ENCODE measurements at places on chromosomes 1 and 21.

- DNase-seq: no peak
Measured at GRCh38 chr1:107874221-107874620, 90.8 kb downstream of the VAV3 start.

GRCh38 chr1:240189386-240189989 is 97.8 kb downstream of the FMN2 start:
- DNase-seq: no peak

GRCh38 chr1:8864713-8865344 is 13.7 kb downstream of the ENO1 start:
- DNase-seq: no peak

DNA sequence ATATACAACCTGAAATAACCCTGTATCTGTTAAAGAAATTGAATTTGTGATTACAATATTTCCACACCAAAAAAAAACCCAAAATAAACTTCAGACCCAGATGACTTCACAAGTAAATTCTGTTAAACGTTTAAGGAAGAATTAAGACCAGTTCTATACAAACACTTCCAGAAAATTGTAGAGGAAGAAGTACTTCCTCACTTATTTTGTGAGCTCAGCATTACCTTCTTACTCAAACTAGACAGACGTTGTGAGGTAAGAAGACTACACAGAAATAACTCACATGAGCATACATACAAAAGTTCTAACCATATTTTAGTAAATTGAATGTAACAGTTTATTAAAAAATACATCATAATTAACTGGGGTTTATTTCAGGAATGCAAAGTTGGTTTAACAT is 18.8 kb downstream of the RALGPS2 start:
- DNase-seq: no peak

- DNase-seq: no peak
Measured at GRCh38 chr1:6234502-6235295, 1.1 kb downstream of the ICMT start.

DNA sequence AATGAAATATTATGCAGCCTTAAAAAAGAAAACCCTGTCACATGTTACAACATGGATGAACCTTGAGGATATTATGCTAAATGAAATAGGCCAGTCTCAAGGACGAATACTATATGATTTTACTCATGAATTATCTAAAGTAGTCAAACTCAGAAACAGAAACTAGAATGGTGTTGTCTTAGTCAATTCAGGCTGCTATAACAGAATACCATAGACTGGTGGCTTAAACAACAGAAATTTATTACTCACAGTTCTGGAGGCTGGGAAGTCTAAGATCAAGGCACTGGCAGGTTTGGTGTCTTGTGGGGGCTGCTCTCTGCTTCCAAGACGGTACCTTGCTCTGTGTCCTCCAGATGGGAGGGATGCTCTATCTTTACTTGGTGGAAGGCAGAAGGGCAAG is 113.8 kb upstream of the DNAH14 start:
- DNase-seq: no peak

DNA sequence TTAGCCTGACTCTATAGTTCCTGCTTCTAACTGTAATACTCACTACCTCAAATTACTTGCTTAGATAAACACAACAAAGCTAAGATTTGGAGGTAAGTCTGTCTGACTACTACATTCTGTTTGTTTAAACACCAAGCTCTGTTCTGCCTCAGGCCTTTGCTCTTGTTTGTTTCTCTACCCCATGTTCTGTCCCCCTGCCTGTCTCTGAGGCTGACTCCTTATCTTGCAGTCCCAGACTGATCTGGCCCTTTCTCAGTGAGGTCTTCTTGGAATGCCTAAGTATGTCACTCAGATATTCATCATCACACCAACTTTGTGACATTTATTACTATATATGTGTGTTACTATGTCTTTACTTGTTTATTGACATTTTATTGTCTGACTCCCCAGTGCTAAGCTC is 425.5 kb downstream of the LMO4 start:
- no peak for DNase-seq

- no peak for DNase-seq
Measured at GRCh38 chr1:1547476-1547875, 7.1 kb upstream of the TMEM240 start.

GRCh38 chr1:150577557-150578271 is 1.7 kb downstream of the MCL1 start:
- DNase-seq: no peak

GRCh38 chr21:42705746-42706374 is 52.4 kb downstream of the PDE9A start:
- no peak for DNase-seq

- DNase-seq: no peak
Measured at GRCh38 chr1:118104951-118105350, 80.1 kb downstream of the SPAG17 start.

- no peak for DNase-seq
Measured at GRCh38 chr1:20138346-20138745, 777 bp upstream of the PLA2G2F start.

- DNase-seq: no peak
Measured at GRCh38 chr1:189623336-189623735, 854.3 kb downstream of the BRINP3 start.

DNA sequence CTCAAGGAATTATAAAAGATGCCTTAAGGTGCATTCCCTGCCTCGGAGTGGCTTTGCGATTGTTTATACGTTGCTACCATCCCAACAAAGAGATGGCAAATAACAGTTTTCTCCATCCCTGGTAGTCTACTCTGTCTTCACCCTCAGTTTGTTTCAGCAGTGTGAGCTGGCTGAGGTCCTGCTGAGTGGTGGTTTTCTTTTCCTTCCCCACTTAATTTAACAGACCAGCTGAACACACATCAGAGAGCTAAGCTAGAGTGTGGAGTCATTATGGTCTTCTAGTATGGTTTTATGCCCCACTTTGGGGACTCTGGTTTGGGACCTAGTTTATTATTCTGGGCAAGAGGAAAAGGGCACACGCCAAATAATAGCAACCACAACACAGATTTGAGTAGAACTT is 2.2 kb downstream of the PIGV start:
- no peak for DNase-seq

GRCh38 chr1:27341525-27342252 is at the start of gene SYTL1:
TSS of gene SYTL1 (plus strand) at chr1:27342022. CDS start at chr1:27345335, 3,313 bp downstream.
- DNase-seq: no peak

DNA sequence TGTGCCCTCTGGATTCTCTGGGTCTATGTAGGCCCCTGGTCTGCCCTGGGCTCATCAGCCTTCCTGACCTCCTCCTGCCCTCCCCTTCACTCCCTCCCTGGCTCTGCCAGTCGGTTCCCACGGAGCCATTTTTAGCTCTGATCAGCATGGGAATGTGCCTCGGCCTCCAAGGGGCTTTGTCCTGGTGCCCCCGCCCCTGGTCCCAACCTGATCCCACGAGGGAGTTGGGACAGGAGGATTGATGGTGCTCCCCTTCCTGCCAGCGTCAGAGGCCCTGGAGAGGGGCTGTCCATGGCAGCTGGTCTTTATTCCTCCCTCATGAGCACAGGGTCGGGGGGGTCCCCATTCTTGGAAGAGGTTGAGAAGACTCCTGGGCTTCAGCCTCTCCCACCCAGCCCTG is 24.9 kb downstream of the ETNK2 start:
- no peak for DNase-seq

DNA sequence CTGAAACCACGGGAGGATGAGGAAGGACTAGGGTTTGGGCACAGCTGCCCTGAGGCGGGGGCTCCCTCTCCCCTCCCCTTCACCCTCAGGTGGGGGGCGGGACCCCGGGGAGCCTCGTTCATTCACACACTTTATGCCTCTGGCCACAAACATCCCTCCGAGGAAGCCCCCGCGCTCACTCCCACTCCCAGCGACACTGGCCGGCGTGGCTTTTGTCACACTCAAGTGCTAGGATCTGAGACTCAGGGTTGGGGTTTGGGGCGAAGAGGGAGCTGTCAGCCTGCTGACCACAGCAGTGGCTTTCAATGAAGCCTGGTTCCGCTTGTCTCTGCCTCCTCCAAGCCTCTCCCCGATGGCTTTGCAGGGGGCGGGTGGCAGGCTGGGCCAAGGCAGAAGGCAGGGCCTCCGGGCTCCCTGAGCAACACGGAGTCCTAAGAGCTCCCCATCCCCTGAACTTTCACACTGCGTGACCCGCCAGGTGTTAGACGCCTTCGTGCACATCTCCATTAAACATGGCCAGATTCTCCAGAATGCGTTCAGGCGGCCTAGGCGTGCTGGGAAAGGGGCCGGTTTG is 178.1 kb downstream of the NPHP4 start:
- DNase-seq: no peak

- DNase-seq: no peak
Measured at GRCh38 chr1:14236097-14236496, 362.4 kb upstream of the KAZN start.

- DNase-seq: no peak
Measured at GRCh38 chr1:2474104-2474844, 1.8 kb upstream of the PLCH2 start.

GRCh38 chr1:93549811-93550210 is 101.9 kb downstream of the FNBP1L start:
- no peak for DNase-seq

- no peak for DNase-seq
Measured at GRCh38 chr1:59004755-59005154, 220.9 kb upstream of the JUN start.

- DNase-seq: no peak
Measured at GRCh38 chr21:43824333-43825241, 35.2 kb downstream of the RRP1 start.

GRCh38 chr1:199861020-199861795 is 166.3 kb upstream of the NR5A2 start:
- no peak for DNase-seq

DNA sequence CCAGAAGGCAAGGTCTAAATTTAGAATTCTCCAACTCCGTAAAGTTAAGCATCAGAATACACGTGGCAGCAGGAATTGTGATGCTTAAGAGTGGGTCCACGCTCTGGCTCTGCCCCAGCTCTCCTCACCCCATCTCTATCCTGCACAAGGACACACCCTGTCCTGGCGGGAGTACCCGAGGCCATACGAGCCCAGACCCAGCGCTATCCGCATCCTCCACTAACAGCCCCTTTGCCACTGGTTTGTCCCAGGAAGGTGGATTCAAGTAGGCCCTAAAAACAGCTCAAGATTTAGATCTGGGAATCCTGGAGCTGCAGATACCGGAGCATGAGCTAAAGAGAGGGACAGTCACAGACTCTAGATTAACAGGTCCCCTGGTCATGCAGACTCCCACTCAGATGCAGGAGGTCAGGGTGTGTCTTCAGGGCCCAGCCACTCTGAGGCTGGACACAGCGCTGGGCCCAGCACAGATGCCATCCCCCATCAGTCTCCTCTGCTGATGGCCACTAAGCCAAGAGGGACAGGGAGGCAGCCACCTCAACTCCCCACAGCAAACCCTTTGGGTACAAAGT is 393.3 kb downstream of the NPHP4 start:
- DNase-seq: no peak

GRCh38 chr21:44753357-44753756 is 42.0 kb upstream of the TSPEAR start:
- DNase-seq: no peak

GRCh38 chr1:36084497-36085115 is 712 bp downstream of the TEKT2 start:
- DNase-seq: no peak

DNA sequence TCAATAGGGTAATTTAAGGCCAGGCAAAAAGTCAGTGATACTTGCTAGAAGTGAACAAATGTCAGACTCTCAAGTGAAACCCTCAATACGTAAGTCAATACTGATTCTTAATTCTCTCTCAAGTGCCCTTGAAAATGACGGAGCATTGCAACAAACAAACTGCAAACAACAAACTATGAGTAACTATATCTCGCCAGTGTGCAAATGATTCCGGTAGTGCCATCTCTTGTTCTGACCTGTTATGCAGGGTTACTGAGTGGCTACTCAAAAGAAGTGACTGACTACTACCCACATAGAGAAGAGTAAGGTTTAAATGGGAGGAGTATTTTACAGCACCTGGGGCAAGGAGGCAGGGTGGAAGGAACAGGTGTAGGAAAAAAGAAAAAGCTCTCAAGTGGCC is 1.6 kb downstream of the SLC19A2 start:
- no peak for DNase-seq

DNA sequence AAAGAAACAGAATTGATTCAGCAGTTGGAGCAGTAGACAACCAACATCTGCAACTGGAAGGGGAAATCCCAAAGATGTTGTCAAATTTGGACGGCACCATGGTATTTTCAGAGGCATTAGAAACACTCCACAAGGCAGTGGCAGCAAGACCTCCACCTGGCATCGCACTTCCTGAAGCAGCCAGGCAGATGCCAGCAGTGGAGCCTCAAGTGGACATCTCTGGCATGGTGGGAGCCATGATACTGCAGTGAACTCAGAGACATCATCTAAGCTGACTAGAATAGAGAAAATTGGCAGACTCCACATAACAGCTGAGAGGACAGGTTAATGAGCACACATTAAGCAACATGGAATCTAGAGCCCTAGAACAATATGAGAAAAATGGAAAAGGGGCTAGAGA is 33.9 kb upstream of the RGS8 start:
- DNase-seq: no peak

- no peak for DNase-seq
Measured at GRCh38 chr1:150778409-150778808, 12.8 kb upstream of the CTSS start.

DNA sequence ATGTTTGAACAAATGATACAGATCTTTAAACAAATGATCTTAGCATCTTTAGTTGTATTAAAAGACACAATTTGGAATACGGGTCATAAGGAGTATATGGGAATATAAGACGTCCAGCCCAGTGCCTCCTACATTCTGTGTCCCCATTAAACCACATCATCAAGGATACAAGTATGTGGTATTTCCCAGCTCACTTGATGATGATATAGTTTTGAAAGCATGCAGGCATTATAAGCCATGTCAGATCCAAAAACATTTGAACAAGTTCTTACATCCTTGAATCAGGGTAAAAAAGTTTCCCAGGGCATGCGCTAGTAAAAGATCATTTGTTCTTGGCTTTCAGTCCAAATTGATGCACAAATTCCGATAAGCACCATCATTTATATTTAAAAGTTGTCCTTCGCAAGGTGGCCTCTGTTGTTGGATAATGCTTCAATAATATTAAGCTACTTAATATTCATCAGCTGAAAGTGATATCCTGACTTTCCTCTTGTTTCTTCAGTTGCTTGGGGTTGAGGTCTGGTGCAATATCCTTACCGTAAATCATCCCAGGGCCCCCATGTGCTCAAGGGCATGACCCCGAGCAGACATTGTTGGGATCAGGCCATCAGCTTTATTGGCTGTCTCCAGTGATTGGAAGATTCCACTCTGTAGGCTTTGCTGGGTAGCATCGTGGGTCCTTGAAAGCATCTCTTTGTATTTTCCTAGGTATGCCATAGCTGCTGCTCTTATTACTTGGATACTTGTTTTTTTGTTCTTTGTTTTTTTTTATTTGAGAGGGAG is 61.8 kb downstream of the CENPF start:
- no peak for DNase-seq

DNA sequence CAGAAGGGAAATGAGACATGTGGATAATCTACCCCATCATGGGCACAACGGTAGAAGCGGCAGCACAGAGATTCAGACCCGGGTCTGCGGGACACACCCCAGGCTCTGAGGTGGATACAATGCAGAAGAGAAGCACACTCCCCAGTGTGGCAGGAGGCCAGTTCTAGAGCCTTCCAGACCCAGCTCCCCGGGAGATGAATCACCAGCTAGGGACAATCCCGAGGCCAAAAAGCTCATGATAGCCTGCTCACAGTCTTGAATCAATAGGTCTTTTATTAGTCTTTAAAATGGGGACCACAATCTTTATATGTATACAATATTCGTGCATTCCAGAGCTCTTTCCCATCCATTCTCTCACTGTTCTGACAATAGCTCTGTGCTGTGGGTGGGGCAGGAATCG is 57.3 kb upstream of the DIRAS3 start:
- no peak for DNase-seq

Measured in GOT3 (cell line).